ENCODE measurements at places on chromosomes 5 and 9. TPM values are rescaled to one million over a fixed set of nuclear protein-coding genes. Genes with fewer than 3 reads are reported as not detected.

The PCDHB6 gene
- total RNA-seq: 3.2 TPM

The LCN12 gene
- total RNA-seq: 2.5 TPM

- ATAC-seq: peak; percentile 85
Observed at GRCh38 chr5:148986636-148987035, 76.2 kb downstream of the SH3TC2 start.

DNA sequence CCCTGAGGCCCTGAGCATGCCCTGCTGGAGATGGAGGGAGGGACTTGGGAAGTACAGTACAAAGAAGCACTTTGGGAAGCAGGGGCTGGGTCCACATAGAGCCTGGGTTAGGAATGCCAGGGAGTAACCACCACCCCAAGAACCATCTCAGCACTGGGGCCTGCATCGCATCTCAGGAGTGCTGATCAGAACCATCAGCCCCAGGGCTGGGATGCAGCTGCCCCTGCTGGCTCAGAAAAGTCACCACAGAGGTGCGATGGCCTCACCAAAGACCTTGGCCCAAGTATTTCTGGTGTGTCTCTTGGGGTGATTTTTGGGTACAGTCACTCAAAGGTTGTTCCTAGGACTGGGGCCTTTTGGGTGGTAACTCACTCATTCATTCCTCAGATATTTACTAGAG, 236.8 kb upstream of the MVB12B start:
- ATAC-seq: no peak

DNA sequence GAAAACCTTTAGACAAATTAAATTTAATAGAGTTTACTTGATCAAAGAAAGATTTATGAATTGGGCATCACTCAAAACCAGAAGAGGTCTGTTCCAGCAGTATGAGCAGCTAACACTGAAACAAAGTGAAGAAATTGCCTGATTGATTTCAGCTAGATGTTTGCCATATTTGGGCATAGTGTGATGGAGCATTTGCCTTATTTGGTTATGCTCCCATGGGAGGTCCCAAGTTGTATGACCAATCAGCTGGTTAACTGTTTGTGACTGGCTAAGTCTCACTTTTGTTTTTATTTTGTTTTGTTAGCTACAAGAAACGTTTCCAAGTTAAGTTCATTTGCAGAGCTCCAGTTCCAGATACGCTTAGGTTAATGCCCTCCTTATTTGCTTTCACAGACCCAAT, 53.3 kb upstream of the LMNB1 start:
- ATAC-seq: no peak
